DMS79 treated with DMSO at 0.1 percent for 48 hours (cell line): ENCODE measurements at places on chromosomes 12 and 14.

- no peak for DNase-seq
These were observed 18.4 kb downstream of the USP44 start for GRCh38 chr12:95532851-95533250.

DNA sequence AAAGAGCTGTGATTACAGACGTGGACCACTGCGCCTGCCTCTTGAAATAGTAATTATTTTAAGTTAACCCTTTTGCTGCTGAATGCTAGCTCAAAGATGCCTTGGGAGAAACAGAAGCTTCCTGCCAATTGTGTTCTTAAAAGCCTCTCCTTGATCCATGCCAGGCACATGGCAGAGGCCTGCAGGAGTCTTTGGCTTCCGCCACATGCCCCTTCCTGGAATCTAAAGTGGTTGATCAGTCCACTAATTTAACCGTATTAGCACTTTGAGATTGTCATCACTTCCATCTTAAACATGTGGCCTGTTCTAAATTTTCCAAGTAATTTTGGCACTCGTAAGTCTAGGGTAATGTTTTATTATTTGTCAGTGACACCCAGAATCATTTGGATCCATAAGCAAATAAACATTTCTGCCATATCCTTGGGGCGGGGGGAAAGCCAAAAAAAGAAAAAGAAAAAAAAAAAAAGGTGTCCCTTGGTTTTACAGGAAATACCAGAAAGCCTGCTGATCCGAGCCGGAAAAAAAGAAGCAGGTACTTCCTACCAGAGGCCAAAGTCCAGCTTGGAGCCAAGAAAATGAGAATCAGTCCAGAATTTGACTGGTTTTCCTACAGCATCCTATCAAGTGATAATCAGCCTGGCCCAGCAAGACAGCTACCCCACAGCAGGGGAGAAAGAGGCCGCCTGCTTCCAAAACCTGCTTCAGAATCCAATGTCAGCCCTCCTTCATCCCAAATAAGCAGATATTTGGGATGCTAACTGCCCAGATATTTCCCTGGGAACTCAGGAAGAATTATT is 104.8 kb downstream of the KCNK10 start:
- DNase-seq, result no peak

DNA sequence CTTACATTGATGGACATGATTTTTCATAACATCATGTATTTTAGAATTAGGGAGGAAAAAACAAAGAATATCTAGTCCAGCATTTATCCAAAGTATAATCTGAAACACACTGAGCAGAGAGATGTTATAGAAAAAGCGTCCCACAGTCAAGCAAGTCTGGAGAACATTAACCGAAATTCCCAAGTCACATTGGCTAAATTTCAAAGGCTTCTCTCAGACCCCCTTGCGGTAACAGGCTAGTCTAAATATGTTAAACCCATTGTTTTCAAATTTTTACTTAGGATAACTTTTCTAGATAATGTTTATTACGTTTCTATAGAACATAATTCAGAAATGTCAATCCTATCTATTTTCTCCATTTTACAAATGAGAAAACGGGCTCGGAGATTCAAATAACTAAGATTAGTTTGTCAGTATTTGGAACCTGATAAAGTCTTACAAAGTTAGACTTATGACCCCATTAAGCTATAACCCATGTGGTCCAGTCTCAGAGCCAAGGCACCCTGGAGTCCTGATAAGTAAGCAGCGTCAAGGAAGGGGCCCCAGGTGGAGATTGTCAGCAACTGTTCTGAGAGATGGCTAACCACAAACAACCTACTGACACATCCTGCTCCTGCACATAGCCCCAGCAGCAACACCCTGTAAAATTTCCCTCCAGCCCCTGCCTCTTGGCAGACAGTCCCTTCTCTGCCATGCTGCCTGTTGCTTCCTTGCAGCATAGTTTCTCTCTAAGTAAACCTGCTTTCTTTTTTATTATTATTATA is 220.6 kb upstream of the TMEM260 start:
- DNase-seq, result no peak

DNA sequence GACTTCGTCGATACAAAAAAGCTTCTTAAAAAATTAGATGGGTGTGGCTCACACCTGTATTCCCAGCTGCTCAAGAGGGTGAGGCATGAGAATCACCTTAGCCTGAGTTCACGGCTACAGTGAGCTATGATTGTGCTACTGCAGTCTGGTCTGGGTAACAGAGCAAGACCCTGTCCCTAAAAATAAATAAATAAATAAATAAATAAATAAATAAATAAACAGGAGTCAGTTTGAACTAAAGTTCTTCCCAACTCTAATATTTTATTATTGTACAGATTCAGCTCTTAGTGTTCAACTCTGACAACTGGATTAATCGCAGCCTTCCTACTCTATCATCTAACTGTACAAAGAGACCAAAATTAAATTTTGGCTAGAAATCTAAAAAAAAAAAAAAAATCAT is 12.7 kb upstream of the CLIP1 start:
- DNase-seq, result no peak

GRCh38 chr12:47808050-47808449 is 11.7 kb downstream of the HDAC7 start:
- no peak for DNase-seq

- DNase-seq, result peak; percentile 69
These were observed 105.0 kb upstream of the PRB2 start for GRCh38 chr12:11500188-11500860.

DNA sequence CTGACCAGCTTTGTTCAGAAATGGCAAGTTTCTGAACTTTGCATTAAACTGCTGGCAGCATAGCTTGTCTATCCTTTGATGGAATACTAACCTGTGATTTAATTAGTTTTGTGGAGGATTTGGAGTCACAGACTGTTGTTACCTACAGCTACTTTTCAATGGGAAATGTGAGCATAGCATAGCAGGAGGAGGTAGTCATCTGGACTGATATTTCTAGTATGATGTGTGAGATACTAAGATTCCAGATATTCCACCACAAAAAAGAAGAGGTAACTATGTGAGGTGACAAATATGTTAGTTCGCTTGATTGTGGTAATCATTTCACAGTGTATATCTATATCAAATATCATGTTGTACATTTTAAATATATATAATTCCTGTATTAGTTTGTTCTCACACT is 833.0 kb downstream of the SLC6A15 start:
- DNase-seq, result no peak

- DNase-seq, result no peak
These were observed 124.7 kb upstream of the MAX start for GRCh38 chr14:65226824-65227604.

GRCh38 chr12:91123236-91123916 is 12.1 kb upstream of the LUM start:
- no peak for DNase-seq

DNA sequence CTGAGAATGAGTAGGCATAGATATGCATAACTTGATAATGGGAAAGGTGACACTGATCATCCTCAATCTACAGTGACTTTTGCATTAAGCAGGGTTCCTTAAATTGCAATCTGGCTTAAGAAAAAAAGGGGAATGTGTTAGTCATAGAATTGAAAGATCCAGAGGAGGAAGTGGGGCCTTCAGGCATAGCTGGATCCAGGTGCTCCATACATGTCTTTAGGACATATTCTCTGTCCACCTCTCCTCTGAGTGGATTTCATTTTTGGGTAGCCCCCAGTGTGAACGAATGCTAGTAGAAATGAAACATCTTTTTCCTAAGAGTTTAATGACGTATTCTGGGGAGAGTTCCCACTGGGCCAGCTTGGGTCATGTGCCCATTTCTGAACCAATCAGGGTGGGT is 27.6 kb downstream of the CCDC63 start:
- DNase-seq, result no peak

DNA sequence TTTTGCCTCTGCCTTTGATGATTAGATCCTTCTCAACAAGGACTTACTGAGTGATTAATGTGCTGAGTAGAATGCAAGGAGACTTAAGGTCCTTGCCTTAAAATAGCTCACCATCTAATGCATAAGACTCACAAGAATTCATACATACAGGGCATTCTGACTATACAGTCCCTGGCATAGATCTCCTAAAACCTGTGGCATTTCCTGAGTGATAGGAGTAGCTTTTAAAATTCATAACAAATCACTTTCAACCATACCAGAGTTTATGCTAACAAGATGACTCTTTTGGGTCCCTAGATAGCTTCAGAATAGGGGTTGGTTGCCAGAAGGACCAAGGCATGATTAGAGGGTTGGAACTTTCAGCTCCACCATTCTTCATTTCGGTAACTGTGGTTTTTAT is 48.8 kb downstream of the STXBP6 start:
- DNase-seq, result no peak

DNA sequence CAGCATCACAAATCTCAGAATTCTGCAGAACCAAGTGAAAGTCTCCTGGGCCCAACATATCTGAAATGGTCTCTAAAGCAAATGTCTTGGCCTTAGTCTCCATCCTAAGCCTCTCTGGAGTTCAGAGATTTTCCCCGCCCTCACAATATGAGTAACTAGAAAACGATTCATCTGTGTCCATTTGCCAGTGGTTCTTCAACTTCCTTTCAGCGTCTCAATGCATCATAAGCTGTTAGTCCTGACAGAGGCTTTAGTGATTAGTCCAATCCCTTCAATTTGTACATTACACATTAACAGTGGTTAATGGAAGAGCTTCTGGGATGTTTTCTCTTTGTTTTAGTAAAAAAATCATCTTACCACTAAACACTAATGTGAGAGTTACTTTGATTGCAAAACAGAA is 17.4 kb downstream of the NPC2 start:
- DNase-seq, result no peak

GRCh38 chr14:100588671-100589070 is 1.5 kb upstream of the BEGAIN start:
- DNase-seq, result no peak

- no peak for DNase-seq
These were observed 85.6 kb downstream of the PLEKHA5 start for GRCh38 chr12:19215115-19215514.

- peak; percentile 24 for DNase-seq
These were observed 2.0 kb upstream of the SLC2A3 start for GRCh38 chr12:7937833-7938506.

DNA sequence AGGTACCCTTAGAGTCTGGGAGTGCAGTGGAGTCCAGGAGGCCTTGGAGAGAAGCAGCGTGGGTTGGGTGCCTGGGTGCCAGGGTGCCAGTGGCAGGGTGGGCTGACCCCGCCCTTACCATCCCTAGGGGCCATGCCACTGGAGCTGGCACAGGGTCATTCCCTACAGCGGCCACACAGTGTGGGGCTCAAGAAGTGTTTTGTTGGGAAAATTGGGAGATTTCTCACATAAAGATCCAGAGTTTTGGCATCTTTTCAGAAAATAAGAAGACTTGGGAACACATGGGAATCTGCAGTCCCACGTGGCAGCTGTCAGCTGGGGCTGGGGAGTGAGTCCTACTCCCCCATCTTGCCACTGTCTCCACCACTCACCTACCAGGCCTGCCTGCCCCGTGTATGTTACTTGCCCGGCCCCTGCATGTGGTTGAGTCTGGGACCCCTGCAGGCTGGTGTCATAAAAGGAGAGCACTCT is 4.2 kb downstream of the VASH1 start:
- no peak for DNase-seq

GRCh38 chr12:104519190-104520019 is 62.7 kb downstream of the CHST11 start:
- DNase-seq, result no peak

DNA sequence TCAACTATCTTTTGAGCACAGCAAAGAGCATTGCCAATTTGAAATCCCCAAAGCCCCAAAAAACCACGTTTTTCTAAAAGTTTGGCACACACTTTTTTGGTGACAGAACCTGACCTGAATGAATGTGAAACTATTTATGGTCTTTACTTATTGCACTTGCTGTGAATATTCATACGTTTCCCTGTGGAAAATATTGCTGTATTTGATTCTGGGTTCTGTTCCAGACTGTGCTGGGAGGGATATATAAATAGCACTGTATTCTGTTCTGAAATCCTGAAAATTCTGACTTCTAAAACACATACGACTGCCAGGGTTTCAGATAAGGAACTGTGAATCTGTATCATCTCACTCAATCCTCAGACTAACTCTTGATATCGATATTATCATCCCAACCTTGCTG is 35.1 kb downstream of the NR1H4 start:
- no peak for DNase-seq

DNA sequence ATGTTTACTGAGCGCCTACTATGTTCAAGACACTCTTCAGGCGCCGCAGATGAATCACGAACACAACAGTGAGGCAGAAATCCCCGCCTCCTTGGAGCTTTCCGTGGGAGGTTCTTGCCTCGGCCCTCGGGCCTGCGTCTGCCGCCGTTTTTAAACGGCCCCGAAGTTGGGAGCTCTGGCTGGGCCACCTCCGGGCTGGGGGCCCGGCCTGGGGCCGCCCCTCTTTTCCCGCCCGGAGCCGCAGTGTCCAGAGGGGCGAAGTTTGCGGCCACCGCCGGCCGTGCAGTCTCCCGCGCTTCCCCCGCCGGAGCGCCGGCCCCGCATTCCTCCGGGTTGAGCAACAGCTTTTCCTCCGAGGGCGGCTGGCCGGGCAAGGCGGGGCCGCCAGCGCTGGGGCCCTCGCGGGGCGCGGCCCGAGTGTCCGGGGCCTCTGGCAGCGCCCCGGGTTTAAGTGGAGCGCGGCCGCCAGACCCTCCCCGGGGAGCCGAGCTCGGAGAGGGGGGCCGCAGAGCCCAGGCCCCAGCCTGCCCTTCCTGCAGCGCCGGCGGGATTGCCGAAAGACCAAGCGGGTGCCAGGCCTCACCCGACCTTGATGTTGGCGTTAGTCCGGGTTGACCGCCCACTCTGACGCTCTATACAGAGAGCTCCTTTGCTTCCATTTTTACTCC is 18.7 kb upstream of the CTDSP2 start:
- no peak for DNase-seq

DNA sequence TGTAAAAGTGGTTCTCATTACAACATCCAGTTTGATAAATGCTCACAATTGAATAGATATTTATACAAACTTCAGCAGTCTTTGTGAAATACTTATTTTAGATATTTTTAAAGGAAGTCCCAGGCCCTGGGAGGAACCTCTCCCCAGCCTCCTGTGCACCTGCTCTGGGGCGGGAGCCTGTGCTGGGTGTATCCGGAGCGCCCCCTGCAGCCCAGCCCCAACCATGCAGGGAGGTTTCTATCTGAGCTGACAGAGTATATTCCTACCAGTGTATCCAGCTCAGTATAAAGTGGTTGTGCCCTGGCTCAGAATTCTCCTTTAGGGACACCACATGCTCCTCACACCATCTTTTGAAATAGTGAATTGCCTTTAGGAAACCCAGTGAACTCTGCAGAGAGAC is 851.8 kb downstream of the TMEM121 start:
- DNase-seq, result no peak

- no peak for DNase-seq
These were observed 1426.9 kb downstream of the AACS start for GRCh38 chr12:126492181-126492580.

GRCh38 chr14:104732355-104732804 is 8.4 kb downstream of the ADSS1 start:
- no peak for DNase-seq

- peak; percentile 33 for DNase-seq
These were observed 4.9 kb upstream of the HOXC12 start for GRCh38 chr12:53949631-53950436.

DNA sequence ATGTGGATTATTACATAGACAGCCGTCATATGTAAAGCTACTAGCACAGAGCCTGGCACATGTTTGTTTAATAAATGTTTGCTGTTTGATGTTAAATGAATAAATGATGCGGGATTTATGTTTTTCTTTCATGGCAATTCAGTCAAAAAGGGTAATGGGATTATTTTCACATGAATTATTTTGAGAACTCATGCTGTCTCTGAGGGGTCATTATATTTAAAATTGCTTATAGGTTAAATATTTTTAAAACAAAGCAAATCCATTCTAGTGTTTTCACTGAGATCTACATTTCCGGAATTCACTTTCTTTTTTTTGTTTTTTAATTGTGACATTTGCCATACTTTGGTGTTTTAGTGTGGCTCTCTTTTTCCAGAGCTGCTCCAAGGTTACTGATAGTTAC is 5.3 kb downstream of the RAB21 start:
- DNase-seq, result no peak
